ENCODE measurements at places on chromosomes 2 and 18.

GRCh38 chr2:25021791-25022362 is 20.0 kb upstream of the EFR3B start:
- no peak for DNase-seq

DNA sequence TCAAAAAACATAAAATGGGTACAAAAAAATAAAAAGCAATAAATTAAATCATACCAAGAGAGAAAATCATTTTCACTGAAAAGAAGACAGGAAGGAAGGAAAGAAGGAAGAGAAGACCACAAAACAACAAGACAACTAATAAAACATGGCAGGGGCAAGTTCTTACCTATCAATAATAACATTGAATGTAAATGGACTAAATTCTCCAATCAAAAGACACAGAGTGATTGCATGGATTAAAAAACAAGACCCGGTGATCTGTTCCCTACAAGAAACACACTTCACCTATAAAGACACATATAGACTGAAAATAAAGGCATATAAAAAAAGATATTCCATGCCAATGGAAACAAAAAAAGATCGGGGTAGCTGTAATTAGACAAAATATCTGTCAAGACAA is 82.6 kb upstream of the CERS6 start:
- DNase-seq: no peak

DNA sequence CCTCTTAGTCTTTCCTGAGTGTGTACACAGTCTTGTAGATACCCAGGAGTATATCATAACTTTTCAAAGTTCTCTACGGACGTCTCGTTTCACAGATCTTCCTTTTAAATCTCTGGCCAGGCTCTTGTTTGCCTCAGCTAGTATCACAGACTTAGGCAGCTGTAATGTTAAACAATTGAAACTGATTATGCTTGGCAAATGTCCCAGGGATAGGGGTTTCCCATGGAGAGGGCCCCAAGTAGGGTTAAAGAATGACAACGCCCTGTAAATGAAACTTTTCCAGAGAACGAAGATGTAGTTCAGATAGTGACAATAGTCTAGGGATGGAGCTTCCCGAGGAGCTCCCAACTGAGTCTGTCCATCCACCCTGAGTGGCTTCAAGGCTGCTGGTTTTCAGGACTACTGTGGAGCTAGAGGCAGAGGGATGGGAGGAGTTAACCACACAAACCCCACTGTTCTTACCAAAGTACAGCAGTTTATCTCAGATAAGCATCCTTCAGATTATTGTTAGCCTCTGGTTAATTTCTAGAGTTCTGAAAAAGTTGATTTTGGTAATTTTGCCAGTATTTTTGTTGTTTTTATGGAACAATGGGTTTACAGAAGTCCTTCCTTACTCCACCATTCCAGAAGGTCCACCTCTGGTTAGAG is 9.1 kb downstream of the NEURL3 start:
- DNase-seq: no peak

DNA sequence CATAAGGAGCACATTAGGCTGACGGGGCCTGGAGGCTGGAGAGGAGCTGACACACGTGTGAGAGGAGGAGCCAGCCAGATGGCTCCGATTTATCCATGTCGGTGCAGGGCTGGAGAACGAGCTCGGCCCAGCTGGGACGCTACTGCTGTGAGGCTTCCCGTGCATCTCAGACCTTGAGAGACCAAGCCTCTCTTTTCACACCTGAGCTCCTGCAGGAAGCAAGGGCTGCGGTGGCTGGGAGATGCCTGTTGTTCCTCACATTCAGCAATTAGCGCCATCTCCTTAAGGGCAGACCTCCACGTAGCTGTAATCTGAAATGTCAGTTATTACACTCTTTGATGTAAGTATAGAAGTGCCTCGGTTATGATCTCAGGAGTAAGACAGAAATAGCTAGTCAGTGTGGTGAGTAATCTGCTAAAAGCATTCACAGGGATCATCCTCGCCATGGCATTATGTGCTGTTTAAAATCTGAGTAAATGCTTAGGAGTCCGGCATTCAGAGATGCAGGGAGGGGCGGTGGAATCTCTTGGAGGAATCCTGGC is 107.9 kb downstream of the PRKCE start:
- DNase-seq: no peak

DNA sequence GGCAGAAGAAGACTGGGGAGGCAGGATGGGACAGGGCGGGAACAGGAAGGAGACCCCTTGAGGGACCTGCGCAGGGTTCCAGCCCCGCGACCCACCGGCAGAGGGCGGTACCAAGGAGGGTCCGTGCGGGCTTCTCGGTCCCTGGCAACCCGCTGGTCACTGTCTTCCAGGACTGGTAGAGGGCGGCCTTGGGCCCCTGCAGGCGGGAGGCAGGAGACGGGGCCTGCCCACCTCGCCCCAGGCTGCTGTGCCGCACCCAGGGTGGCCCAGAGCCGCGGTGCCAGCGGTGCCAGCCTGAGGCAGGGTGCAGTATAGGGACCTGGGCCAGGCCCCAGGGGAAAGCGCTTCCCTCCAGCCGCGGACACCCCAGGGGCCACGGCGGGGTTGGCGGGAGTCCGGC is 34.5 kb downstream of the NEURL3 start:
- peak; percentile 29 for DNase-seq

DNA sequence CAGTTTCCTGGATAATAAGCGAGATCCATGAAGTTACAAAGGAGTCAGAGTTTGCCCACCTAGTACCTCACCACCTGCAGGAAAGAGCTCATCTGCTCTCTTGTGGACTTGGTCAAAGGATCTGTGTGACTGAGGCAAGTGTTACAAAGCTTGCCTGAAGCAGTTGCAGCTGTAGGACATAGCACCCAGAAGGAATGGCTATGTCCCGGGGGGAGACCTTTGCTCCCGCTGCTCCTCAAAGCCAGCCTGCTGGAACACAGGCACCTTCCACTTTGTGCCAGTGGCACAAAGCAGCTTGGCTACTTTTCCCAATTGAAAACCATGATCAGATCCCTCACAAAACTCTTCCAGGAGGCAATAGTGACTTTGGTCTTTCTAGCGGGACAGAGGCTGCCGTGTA is 3.1 kb upstream of the SULT1C2 start:
- no peak for DNase-seq

DNA sequence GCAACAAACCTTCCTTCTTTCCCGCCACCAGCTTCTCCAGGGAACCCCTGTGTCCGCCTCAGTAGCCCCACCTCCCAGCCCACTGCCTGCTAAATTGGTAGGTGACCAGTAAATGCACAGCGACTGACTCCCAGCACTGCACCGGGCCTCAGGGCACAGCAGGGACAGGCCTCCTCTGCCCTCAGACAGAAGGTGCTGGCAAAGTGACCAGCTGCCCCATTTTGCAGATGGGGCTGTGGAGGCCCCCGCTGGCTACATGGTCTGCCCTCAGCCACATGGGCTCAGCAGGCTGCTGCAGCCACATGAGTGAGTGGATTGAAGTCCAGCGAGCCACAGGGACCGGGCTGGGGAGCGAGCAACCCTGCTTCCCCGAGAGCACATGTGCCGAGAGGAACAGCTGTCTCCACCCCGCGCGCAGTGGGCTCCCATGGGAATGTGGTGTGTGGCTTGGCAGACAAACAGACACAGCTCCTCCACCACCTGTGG is 7.8 kb upstream of the NPPC start:
- no peak for DNase-seq

- DNase-seq: no peak
These were observed 9.1 kb downstream of the MBOAT2 start for GRCh38 chr2:8994386-8994785.

DNA sequence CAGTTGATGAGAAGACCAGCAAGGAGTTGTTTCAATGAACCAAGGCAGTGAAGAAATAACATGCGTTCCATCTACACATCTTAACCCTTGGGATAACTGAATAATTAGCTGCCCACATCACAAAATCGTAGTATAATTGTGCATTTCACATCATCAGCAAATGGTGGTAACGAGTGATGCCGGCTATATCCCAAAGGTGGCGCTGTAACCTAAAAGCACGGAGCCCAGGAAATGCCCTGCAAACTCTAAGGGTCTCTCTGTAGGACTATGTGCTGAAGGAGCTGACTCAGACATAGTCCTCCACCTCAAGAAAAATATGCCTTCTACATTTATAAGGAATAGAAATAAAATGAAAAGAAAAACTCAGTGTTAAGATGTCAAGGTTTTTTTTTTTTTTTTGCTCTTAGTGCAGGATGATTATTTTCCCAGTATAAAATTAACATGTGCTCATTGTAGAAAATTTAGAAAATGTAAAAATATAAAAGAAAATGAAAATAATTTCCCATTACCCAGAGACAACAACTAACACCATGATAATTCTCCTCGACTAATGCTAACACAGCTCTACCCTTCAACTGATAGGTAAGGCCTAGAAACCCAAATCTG is 23.1 kb upstream of the DSG3 start:
- no peak for DNase-seq

DNA sequence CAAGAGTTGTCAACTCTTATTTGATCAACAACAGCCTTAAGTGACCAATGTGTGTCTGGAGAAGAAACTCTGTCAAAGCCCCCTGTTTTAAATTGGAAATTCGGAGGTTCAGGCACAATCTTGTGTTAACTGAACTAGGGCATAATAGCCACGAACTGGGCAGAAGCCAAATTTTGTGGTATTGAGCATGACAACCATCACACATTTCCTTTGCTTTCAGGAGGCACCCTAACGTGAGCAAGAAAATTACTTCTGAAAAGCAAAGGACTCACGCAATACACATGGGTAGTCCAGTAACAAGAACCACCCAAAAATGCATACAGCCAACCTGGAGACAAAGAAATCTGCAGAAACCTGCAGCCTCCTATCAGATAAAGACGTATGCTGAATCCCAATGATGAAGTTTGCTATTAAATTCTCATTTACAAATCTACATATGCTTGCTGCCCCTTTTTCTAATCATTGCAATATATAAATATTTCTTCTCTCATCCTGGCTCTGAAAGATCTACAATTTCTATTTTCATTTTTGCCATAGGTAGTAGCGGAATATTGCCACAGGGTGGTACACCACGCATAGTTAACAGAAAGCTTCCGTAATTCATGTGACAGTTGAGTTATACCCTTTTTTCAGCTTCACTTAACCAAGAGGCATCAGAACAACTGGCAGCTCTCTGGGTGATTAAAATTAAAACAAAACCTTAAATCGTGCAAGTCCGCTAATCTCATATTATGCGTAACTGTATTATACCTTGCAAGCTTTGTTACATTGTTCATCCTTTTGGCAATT is 495.8 kb downstream of the NRXN1 start:
- no peak for DNase-seq

DNA sequence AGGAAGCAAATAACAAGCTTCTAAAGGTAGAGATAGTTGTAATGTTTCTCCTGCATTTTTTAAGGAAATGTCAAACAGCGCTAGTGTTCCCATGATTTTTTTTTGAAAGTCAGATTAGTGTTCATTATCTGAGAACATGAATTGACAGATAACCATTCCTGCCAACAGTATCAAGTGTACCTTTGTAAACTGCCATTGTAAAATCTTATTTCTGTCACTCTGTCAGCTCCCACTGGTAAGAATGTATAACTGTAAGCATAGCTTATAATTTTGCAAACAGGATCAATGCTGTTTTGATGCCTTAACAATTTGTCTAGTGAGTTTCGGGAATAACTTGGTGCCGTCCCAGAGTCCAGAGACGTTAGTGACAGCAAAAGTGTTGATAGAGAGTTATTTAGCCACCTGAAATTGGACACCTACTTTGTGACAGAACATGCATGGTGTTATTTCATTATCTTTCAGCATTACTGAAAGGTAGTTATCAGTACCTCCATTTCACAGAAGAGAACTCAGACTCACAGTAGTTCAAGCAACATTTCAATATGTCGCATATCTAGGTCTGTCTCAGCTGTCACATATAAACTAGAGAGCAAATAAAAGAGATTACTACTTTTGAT is 221.4 kb downstream of the THSD7B start:
- no peak for DNase-seq

GRCh38 chr2:120892271-120892966 is 156.8 kb downstream of the GLI2 start:
- DNase-seq: no peak

DNA sequence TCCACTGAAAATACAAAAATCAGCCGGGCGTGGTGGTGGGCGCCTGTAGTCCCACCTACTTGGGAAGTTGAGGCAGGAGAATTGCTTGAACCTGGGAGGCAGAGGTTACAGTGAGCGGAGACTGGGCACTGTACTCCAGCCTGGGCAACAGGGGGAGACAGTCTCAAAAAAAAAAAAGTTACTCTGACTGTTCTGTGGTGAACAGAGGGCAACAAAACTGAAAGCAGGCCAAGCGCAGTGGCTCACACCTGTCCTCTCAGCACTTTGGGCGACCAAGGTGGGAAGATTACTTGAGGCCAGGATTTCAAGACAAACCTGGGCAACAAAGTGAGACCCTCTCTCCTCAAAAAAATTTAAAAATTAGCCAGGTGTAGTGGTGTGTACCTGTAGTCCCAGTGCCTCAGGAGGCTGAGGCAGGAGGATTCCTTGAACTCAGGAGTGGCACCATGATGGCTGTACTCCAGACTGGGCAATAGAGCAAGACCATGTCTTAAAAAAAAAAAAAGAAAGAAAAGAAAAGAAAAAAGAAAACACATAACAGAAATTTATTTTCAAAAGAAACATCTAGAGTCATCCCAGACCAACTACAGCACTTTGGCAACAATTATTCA is 13.6 kb upstream of the RTN4 start:
- no peak for DNase-seq

GRCh38 chr2:157684940-157685466 is 56.3 kb upstream of the ACVR1C start:
- DNase-seq: no peak

- no peak for DNase-seq
These were observed 75.0 kb downstream of the TMEM247 start for GRCh38 chr2:46554397-46554796.

DNA sequence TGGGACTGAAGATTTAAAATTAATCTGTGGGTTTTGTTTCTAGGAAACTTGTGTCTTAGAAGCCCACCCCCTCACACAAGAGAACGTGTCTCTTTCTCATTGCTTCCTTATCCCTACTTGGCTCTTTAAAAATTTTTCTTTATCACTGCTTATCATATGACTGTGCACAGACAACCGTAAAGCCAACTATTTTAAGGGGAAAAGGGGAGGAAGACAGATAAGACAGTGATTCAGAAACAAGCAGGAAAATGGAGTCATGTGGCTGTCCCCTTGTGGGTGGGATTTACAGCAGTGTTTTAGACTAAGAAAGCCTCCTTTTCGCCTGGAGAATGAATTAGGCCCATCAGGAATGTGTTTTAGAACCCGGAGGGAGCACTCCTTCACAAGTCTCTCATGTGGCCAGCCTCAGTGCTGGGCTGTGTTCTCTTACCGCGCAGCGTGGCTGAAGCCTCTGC is 17.6 kb downstream of the PRKCE start:
- DNase-seq: no peak

DNA sequence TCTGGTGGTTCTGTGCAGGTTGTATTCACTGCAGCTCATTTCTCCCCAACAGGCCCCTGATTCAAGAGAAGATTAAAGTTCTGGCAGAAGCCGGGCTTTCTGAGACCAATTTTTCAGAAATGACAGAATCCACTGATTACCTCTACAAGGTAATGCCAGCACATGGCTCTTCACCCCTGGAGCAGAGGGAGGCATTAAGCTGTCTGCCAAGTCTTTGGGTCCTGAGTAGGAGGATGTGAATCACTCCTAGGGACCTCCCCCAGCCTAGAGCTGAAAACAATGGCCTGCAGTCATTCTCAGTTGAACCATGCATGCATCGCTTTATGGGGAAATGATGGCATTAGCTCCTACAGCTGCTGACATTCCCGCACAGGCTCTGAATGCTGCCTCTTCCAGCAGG is 20.5 kb upstream of the RPL37A start:
- DNase-seq: no peak
